ENCODE measurements at places on chromosomes 1 and 21.

DNA sequence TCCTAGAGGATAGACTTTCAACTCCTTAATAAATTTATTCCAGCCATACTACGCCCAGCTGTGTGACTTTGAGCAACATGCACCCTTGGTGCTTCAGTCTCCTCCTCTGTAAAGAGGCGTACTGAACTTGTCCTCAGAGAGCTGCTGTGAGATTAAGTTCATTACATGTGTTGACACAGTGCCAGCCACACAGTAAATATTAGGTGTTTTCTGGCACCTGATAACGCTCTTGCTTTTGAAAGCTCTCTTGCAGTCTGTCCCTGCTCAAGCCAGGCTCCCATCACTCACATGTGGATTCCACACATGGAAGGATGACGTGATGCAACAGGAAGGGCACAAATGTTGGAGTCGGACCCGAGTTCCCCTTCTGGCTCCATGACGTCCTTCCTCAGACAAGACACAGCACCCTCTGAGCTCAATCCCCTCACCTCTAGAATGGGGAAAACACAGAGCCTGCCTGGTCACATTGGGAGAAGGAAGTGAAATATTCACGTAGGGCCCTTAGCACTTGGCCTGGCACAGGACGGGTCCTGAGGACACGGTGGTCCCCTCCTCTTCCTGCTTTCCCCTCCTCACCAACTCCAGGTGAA is 7.7 kb downstream of the IFNLR1 start:
- DNase-seq: no peak

DNA sequence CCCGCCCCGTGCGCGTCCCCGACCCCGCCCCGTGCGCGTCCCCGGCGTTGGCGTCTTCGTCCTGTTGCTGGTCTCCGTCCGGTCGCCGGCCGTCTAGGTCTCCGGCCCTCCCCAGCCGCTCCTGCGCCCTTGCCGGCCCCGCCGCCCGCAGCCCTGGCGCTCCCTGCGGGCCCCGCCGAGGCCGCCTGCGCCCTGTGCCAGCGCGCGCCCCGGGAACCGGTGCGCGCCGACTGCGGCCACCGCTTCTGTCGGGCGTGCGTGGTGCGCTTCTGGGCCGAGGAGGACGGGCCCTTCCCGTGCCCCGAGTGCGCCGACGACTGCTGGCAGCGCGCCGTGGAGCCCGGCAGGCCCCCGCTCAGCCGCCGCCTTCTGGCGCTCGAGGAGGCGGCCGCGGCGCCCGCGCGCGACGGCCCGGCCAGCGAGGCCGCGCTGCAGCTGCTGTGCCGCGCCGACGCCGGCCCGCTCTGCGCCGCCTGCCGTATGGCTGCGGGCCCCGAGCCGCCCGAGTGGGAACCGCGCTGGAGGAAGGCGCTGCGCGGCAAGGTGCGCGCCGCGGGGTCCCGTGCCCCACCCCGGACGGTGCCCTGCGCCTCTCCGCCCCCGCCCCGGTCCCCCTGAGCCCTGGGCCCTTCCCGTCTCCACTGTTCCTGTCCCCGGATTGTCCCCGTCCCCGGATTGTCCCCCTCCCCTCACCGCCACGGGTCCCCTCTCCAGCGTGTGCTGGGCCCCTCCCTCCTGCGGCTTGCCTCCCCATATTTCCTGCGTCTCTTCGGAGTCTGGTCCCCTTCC is at the start of gene RNF187:
Gene RNF187 (plus strand): TSS at position 47 of the 789 bp plus-strand sequence.
- no peak for DNase-seq

GRCh38 chr1:233540816-233541215 is 73.1 kb upstream of the KCNK1 start:
- DNase-seq: no peak

DNA sequence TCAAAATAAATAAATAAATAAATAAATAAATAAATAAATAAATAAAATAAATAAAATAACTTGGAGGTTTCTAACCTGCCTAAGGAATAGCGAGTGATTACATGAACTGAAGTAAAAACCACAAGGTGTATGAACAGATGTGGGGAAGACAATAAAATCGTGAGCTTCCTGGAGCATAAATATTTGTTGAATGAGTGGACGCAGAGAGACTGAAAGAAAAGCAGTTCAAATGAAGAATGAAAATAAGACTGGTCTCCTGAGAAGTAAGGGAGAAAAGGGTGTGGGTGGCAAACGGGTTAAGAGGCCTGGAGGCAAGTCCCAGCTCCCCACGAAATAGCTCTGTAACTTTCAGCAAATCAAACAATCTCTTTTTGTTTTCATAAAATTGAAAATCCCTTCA is 33.6 kb downstream of the CHML start:
- DNase-seq: no peak

DNA sequence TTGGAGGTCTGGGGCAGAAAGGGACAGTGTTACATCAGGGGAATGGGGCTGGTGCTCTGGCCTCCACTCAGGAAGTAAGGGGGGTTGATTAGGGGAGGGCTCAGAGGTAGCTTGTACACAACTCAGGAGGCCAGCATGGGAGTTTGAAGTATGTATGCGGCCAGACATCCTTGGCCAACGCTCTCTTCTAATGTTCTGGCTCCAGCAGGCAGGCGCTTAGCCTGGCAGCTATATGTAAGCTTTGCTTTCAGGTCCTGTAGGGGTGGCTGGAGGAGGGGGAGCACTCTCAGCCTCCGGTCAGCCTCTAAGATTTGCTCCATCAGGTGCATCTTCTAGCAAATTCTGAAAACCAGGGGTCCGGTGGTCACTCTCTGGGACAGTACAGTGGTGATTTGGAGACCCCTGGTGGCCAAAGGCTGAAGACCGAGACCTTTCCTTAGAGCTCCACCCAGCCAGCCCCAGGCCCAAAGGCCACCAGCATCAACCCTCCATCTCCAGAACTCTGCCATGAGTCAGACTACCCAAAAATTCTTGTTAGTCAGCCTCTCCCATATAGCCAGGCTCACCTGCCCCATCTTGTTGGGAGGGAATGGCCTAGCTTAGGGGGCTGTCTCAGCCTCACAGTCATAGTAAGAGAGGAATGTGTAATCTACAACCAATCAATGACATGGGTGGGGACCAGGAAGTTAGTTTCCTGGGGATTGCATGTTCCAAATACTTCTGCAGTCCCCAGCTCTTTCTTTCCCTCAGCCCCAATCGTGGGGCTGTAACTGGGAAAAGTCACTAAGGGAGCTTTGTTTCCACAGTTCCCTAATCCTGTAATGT is 9.7 kb upstream of the COL8A2 start:
- DNase-seq: no peak

DNA sequence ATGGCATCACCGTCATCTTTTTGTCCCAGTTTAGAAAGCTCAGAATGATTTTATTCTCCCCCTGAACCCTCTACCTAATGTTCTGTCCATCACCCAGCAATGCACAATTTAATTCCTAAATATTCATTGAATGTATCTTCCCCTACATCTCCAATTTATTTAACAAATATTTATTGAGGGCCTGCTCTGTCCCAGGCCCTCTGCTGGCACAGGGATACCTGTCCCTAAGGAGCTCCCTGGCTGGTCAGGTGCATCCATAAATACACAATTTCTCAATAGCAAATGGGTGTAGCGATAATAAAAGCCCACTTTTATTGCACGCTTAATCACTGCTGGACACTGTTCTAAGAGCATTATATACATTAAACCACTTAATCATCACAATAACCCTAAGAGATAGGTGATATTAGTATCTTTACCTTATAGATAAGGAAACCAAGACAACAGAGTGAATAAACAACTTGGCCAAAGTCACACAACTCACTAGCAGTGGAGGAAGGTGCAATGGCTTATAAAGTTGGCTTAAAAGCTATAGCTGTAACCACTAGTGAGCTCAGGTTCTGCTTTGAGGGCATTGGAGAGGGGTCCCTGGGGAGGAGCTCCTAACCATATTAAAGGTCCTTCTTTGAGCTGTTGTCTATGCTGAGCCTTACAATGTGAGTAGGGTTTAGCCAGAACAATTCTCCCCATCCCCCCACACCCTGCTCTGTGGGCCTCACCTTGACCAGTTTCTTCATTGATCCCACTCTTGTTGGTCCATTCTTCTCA is 126.3 kb upstream of the JUN start:
- DNase-seq: no peak

DNA sequence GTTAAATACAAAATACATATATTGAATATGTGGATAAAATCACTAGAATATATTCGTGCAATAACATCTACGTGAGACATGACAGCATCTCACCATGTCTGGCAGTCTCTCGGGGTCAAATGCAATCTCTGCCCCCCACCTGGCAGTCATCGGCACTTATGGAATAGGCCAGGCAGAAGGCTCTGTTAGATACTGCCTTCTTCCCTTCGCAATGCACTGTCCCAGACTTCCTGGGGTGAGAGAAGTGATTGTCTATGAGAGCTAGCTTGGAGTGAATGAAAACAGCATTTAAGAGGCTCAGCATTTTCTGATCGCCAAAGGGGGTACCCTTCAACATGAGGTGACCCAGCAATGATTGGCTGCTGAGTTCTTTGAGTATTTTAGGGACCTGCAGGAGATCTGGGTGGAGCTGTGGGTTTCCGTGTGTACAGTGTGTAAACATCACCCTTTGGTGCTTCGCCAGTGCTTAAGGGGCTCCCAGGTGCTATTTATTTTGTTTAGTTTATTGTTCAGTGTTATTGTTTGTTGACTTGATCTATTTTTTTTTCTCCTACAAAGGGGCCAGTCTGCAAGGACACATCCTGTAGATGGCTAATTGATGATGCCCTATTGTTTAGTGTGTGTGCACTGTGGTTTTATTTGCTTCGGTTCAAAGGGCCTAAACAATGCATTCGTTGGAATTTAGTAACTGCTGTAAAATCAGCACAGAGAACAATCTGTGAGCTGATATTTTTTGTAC is 10.2 kb downstream of the ERG start:
- no peak for DNase-seq

DNA sequence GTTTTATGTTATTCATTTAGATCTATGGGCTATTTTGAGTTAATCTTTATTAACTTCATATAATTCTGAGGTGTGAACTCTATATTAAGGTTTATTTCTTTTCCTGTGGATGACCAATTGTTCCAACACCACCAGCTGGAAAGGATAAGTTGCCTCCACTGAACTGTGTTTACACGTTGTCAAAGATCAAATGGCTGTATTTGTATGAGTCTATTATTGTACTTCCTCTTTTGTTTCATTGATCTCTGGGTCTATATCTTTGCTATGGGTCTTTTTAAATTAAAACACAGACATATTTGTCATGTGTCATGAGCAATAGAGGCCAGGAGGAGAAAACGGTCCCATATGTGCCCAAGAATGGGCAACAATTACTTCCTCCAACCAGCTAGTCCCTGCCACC is 5.2 kb upstream of the MAB21L3 start:
- no peak for DNase-seq

GRCh38 chr1:60942896-60943638 is 139.3 kb upstream of the NFIA start:
- no peak for DNase-seq

DNA sequence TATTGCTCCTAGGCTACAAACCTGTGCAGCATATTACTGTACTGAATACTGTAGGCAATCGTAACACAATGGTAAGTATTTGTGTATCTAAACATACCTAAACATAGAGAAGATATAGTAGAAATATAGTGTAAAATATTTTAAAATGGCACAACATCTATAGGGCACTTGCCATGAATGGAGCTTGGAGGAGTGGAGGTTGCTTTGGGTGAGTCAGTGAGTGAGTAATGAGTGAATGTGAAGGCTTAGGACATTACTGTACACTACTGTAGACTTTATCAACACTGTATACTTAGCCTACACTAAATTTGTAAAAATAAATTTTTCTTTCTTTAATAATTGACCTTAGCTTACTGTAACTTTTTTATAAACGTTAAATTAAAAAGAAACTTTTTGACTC is 7.9 kb downstream of the LEFTY2 start:
- no peak for DNase-seq

DNA sequence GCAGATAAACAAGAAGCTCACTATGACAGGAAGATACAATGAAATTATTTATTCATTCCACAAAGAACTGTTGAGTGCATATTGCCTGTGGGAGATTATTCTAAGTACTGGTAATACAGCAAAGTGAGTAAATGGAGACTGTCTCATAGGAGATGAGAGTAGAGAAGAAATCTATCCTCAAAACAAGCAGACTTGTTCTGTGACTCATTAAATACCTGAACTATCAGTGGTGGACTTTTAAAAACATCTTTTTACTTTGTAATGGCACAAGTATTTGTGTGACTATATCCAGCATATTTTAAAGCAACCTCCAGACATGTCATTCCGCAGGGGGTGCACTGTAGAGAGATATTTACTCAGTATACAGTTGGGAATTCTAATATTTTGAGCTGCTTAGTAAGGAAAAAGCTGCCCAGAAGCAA is 259.2 kb downstream of the FMN2 start:
- no peak for DNase-seq

DNA sequence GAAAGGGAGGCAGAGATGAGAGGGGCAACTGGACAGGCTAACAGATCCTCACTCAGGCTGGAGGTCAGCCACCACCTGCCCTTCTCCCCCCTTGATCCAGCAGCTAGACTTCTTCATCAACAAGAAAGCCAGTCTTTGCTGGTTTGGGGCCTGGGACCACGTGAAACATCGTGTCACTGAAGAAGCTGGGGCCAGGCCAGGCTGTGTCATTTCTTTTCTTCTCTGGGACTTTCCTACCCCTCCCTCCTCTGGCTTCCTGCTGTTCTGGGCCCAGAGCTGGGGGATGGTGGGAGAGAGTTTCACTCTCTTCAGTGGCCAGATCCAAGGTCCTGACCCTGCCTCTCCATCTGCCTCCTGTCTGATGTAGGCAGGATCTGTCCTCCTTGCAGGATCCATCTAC is 18.1 kb upstream of the SLC26A9 start:
- DNase-seq: no peak
